ENCODE measurements at places on chromosomes 1 and 21.
A peak's percentile ranks its signal among the peaks of the same experiment; 100 is the strongest.

DNA sequence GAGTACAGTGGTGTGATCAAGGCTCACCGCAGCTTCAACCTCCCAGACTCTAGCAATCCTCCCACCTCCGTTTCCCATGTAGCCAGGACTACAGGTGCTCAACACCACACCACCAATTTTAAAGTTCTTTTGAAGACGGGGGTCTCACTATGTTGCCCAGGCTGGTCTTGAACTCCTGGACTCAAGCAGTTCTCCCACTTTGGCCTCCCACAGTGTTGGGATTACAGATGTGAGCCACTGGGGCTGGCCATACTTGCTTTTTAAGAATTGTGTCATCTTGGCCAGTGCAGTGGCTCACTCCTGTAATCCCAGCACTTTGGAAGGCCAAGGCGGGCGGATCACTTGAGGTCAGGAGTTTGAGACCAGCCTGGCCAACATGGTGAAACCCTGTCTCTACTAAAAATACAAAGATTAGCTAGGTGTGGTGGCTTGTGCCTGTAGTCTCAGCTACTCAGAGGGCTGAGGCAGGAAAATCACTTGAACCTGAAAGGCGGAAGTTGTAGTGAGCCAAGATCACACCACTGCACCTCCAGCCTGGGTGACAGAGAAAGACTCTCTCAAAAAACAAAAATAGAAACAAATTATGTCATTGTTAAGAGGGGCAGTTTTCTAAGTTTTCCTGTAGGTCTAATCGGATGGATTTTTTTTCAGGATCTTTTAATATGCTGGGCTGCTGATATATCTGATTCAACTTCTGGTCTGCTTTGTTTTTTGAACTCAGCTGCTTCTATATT lies 18.7 kb downstream of the AK4 start:
- DNase-seq: no peak

DNA sequence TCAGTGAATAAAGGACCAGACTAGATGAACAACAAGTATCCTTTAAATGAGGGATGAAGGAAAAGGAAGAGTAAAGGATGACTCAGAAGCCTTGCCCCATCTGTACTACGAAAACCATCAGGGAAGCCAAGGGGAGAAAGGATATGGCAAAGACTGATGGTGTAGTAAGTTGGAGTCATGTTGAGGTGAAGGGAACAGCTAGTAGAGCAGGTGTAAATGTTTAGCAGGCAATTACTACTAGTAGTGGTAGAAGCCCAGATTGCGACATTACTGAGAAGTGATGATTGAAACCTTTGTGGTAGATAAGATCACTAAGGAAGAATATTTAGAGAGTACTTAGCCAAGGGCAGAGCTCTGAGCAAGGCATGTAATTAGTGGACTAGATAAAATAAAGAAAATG lies 84.0 kb downstream of the PHTF1 start:
- no peak for DNase-seq

GRCh38 chr1:209062863-209063262 lies 520.7 kb upstream of the CAMK1G start:
- DNase-seq: no peak

GRCh38 chr1:162360237-162360873 lies 16.3 kb downstream of the SPATA46 start:
- DNase-seq: no peak

DNA sequence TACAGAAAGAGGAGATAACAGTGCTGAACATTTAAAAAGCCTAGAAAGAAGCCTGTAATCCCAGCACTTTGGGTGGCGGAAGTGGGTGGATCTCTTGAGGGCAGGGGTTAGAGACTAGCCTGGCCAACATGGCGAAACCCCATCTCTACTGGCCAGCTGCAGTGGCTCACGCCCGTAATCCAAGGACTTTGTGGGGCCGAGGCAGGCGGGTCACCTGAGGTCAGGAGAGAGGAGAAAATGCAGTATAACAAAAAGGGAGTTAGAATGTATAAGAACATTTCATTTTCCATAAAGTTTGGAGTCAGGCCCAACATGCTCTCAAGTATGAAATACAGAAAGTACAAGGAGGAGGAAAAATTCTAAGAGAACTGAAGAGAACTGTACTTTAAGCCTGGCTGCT lies 134.5 kb downstream of the SMYD3 start:
- no peak for DNase-seq

DNA sequence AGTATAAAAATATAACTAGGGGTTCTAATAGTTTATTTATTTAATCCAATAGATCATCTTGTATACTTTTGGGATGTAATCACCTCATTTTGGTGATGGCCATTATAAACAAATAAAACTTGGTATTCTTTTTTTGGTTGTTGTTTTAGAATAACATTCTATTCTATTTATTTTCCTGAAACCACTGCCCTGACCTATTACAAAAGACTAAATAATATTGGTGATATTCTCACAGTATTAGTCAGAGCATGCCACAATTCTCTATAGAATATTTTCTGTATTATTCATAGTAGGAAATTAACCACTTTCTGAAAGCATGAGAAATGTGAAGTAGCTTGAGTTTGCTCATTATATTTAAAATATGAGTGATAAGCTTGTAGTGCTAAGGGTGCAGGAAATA lies 54.1 kb upstream of the LRRC7 start:
- DNase-seq: no peak

GRCh38 chr1:67646145-67647035 lies 38.6 kb upstream of the GADD45A start:
- no peak for DNase-seq

GRCh38 chr1:112674986-112675727 lies 698 bp downstream of the MOV10 start:
- peak; percentile 51 for DNase-seq

DNA sequence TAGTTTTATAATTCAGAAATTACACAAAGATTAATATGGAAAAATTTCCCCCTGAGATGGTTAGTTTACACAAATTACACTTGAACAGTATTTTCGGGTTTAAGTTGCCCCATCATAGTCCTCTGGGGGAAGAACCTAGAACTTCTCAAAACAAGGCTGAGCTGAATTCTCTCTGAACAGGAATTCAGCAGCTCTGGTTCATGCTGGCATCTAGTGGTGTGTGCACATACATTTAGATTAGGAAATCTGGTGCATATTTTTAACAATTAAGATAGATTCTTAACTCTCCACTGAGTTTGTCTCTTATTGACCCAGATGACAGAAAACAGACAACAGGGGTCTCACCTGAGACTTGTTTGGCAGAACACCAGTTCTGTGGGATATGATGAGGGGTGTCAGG lies 410.7 kb downstream of the DSCAM start:
- no peak for DNase-seq

DNA sequence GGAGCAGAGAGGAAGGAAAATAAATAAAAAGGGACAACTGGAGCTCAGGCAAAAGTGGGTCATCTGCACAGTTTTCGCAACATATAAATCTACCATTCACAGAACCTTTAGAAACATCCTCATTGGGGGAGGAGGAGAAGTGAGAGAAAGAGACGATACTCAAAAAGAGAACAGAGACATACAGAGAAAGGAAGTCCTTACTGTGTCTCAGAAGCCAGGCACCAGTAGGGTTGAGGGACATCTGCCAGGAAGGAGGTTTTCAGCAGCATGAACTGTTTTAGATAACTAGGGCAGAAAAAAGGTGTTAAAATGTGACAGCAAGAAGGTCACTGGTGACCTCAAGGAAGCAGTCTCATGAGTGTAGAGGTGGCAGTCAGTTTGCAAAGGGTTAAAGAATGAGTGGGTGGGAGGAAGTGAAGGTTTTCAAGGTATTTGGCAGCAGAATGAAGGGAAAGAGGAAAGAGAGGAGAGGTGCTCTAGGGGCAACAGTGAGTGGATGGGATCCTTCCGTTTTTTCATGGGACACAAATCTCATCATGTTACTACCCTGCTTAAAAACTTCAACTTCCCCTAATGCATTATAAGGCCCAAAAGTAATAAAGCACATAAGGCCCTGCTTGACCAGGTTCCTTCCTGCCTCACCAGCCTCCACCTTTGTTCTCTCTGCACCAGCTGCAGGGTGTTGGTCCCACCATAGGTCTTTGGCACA lies 9.5 kb downstream of the JAK1 start:
- no peak for DNase-seq

DNA sequence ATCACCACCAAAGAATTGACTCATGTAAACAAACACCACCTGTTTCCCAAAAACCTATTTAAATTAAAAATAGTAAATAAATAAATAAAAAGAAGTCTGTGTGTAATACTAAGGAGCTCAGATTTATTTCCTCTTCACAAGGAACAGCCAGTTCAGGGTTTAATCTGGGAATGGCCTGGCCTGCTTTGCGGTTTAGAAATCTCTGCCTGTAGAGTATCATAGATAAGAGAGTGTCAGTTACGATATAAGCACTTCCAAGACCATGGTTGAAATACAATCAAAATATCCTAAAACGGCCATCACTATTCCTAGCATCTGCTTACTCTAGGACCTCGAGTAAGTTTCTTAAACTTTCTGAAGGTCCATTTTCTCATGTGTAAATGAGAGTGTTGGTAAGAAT lies 274.4 kb downstream of the PLPP3 start:
- DNase-seq: no peak

DNA sequence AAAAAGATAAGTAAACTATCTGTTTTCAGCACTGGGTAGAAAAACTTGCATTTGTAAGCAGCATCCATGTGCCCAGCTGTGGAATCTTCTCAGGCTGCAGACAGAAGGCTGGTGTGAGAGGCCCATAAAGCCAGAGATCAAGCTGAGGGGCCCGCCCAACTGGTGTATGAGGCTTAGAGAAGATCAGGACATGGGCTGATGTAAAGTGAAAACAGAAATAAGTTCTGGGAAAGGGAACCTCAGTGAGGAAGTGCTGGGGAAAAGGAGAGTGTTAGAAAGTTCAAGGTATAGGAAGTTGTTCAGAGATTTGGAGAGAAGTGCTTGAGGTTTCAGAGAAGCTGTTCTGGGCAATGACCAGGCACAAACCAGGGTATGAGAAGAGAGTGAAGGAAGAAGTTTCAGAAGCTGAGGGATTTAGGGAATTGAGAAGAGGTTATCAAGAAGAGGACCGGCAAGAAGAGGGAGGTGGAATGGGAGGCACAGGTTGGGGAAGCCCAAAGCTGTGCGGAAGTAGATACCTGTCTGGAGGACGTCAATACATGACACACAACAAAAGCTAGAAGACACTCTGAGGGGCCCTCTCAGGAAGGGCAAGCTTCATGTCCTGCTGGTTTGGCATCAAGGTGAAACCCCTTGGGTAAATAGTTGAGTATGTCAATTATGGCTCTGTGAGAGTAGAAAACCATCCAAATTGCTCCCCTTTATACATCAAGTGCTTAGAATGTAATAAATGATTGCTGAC lies 2.7 kb upstream of the CD5L start:
- no peak for DNase-seq

GRCh38 chr1:66342707-66343106 lies 191.2 kb upstream of the SGIP1 start:
- DNase-seq: no peak

- DNase-seq: no peak
Observed at GRCh38 chr1:204146965-204147364, 4.9 kb downstream of the ETNK2 start.

DNA sequence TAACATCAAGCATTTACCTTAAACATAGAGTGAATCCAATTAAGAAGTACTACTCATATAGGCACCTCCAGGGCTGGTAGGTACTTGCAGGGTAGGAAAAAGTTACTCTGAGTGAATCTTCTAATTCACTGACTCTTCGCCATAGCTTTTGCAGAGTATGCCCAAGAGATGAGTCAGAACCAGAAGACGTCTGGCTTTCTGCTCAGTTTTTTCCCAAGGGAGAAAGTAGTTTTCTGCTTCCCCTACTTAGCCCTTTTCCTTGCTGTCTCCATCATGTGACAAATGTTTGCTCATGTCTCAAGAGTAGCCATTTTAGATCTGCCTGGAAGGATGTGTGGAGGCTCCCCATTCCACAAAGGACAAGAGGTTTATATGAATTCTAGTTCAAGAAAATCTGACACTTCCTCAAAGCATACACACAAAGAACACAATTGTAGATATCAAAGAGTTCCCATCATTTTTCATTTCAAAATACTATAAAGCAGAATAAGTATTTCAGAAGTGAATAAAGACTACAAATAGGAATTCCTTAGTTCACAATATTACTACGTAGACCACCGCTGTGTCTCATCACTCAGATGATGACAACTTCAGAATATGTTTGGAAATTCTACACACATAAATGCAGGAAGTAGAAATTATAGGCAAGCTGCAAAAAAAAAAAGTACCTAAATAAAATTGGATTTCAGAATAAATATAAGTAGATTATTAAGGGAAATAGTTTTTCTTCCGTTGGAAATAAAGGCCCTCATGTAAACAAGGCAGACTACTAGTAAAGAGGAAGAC lies 98.5 kb downstream of the ASH1L start:
- DNase-seq: no peak

- no peak for DNase-seq
Observed at GRCh38 chr1:220818421-220819173, 31.9 kb downstream of the MTARC1 start.

- no peak for DNase-seq
Observed at GRCh38 chr1:223726380-223727001, 14.2 kb downstream of the CAPN2 start.

GRCh38 chr1:224569276-224569675 lies 46.8 kb upstream of the CNIH3 start:
- DNase-seq: no peak

- no peak for DNase-seq
Observed at GRCh38 chr1:236381565-236382158, 12.4 kb upstream of the EDARADD start.

- DNase-seq: no peak
Observed at GRCh38 chr1:91781371-91781825, 104.6 kb downstream of the TGFBR3 start.

GRCh38 chr1:226985839-226986463 lies 45.9 kb downstream of the COQ8A start:
- no peak for DNase-seq

DNA sequence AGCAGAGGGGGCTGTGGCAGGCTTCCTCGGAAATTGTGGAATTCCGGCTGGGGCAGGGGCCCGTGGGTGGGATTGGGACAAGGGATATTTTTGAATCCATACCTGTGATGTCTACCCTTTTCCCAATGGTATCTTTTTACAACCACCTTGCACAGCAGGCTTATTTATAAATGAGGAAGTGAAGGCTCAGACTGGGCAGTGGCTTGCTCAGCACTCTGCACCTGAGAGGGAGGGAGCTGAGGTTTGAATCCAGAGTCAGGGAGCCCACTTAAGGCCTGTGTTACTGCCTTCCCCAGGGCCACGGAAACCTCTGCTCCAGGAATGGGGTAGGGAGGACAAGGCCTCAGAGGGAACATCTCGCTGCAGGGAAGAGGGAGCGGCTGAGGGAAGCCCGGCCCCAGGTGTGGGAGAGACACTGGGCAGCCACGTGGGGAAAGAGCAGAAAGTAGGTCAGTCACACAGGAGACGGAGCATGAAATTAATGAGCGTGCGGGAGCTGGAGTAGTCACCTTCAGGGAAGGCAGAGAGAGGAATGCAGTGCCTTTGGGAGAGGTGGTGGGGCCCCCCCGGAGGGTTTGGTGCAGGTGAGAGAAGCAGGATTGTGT lies 35.4 kb upstream of the SCMH1 start:
- no peak for DNase-seq

GRCh38 chr1:94674876-94675275 lies 133.3 kb upstream of the F3 start:
- DNase-seq: no peak

- DNase-seq: no peak
Observed at GRCh38 chr1:153404768-153405167, 11.6 kb upstream of the S100A7A start.

- DNase-seq: no peak
Observed at GRCh38 chr1:156689953-156690674, 12.9 kb upstream of the NES start.

Data from left renal cortex interstitium (tissue), 4 donors.